ENCODE measurements at places on chromosomes 7 and 10.

DNA sequence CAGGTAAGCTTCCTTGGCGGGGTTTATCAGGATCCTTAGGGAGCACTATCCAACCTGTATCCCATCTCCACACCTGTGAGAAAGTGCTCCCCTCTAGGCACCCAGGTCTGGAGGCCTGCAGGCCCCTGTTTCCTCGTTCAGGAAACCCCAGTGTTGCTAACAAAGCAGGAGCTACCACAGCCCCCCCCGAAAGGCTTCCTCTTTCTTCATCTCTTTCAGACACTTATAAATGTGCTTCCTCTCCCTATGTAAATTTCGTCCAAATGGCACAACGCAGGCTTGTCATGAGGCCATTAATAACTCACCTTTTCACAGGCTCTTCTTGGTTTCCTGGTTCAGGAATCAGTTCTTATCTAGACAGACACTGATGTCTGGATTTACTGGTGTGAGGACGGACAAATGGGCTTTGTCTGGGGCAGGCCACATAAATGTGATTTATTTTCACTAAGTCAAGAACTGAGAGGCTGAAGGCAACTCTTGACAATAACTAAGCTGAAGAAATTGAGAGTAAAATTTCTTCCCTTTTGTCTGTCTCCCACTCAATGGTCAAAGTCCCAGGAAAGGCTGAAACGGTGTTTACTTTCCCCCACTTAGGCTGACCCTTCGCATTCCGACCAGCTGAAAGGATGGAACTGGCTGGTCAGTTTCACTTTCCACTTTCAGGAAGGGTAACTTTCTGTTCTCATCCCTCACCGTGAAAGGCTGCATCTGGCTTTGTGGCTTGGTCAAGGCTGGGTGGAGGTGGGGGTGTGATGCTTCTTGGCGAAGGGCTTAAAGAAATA, 46.8 kb downstream of the PIK3AP1 start:
- DNase-seq: no peak

DNA sequence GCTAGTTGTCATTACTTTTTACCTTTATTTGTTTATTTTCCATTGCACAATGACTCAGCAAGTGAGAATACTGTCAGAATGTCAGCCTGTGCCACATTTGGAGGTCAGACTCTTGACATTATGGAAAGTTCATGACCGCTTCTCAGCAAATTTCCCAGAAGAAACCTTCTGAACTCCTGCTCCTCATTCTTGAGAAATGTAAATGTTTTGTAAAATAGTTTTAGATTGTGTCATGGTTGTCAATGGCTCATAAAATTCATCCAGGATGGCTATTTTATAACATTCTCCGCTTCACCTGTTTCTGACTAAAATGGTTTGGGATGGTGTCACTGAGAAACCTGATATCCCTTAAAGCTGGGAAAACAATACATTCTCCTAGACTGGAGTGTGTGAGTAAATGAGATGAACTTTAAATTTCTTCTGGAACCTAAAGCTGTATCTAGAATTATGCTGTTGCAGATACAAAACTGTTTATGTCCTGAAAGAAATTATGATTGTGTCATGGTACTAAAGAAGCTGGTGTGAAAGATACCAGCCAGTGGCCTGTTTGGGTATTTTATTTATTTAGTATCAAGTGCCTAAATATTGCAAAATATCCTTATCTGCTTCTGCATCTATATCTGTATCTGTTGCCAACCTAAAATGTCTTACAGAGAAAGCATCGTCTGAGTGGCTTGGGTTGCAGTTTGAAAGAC, 671.7 kb downstream of the GATA3 start:
- no peak for DNase-seq

- DNase-seq: no peak
These were observed 15.1 kb downstream of the GPR146 start for GRCh38 chr7:1059200-1060091.

DNA sequence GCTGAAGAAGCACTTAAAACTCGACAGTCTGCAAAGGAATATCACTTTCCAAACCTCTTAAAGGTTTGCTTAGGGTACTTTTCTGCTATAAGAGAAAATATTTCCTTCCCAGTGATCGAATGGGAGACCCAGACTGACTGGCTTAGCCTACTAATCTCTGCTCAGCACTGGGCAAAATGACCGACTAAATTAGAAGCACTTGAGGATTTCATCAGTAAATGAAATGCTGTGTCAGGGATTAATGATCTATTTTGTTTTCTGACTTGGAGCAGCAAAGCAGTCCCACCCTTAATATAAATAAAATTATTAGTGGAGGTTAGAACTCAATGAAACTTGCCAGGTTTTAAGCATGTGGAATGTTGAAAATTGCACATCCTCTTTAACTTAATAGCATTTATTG, 411.6 kb downstream of the NEBL start:
- DNase-seq: no peak

GRCh38 chr10:12333380-12334185, 15.8 kb upstream of the CAMK1D start:
- DNase-seq: peak; percentile 28

DNA sequence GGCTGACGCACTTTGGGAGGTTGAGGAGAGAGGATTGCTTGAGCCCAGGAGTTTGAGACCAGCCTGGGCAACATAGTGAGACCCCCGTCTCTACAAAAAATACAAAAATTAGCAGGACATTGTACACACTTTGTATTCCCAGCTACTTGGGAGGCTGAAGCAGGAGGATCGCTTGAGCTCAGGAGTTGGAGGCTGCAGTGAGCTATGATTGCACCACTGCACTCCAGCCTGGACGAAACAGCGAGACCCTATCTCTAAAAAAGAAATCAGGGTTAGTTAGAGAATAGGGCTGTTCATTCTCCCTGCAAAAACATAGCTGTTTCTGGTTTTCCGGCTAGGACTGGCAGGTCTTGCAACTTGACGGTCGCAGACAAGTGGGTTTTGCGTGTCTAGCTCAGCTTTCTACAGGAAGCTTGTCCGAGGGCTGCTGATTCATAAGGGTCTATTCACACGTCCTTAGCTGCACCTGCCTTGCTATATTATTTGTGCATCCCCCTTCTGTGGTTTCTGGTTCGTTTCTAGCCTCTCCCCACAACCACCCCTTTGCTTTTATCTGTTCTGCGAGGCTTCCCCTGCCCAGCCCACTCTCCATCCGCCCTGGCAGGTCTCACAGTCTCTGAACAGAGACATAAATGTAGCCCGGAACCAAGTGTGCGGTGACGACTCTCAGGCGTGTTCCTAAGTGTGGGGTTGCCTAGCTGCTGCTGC, 10.7 kb downstream of the AMZ1 start:
- peak; percentile 66 for DNase-seq

- no peak for DNase-seq
These were observed 2.9 kb downstream of the DEPP1 start for GRCh38 chr10:44975431-44976331.

GRCh38 chr10:128537834-128538330, 411.7 kb upstream of the MKI67 start:
- DNase-seq: no peak

- DNase-seq: no peak
These were observed 830.4 kb upstream of the COBL start for GRCh38 chr7:52146871-52147634.

DNA sequence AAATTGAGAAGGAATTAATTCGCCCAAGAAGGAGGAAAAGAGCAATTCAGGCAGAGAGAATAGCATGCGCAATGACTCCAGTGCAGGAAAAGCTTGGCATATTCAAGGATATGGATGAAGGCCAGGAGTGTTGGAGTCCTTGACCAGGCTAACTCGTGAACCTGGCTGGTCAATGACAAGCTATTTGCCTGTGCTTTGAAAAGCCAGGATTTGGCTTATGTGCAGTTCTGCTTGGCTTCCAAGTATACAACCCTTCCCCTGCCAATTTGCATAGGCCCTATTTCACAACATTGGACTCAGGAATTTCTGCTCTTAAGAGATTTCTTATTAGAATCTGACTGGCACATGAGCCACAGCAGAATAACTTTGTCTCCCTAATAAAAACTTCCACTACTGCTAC, 72.3 kb upstream of the SP8 start:
- DNase-seq: no peak

GRCh38 chr10:789831-790701, 100.6 kb upstream of the DIP2C start:
- no peak for DNase-seq

DNA sequence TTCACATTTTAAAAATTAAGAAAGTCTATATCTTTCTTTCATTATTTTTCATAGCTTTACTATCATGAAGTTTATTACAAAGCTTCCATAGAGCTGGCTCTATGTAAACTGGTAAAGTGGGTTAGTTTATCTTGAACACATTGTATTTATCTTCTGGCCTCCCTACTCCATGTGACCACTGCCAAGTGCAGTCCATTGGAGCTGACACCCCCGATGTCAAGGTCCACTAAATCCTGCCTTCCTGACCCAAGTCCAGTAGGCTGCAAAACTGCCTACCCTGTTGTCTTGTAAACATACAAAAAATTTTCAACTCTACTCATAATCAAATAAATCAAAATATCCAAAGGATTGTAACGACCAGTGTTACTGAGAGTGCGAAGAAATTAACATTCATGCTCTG, 10.2 kb downstream of the DNAJC12 start:
- no peak for DNase-seq

DNA sequence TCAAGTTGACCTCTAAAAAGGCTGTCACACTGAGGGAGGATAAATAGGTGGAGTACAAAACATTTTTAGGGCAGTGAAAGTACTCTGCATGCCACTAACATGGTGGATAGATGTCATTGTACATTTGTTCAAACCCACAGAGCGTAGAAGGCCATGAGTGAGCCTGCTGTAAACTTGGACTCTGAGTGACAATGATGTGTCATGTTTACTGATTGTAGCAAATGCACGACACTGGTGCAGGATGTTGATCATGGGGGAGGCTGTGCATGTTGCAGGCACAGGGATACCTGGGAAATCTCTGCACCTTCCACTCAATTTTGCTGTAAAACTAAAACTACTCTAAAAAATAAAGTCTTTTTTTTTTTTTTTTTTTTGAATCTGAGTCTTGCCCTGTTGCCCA, 52.5 kb upstream of the GRID1 start:
- DNase-seq: no peak

All from activated CD8-positive, alpha-beta memory T cell treated with anti-CD3 and anti-CD28 coated beads, Interleukin-2, amount 50 U/mL, for 4 hours (primary cell).